ENCODE measurements at places on chromosomes 13 and 19. TPM values are rescaled to one million over a fixed set of nuclear protein-coding genes. Genes with fewer than 3 reads are reported as not detected.

SLAIN1 gene
- 11.3 TPM for total RNA-seq

DNA sequence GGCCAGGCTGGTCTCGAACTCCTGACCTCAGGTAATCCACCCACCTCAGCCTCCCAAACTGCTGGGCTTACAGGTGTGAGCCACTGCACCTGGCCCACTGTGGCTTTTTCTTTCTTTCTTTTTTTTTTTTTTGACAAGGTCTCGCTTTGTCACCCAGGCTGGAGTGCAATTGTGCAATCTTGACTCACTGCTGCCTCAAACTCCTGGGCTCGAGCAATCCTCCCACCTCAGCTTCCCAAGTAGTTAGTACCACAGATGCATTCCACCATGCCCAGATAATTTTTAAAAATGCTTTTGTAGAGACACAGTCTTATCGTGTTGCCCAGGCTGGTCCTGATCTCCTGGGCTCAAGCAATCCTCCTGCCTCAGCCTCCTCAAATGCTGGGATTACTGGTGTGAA lies 12.1 kb upstream of the FCGBP start:
- DNase-seq, result no peak

- DNase-seq, result no peak
Measured at GRCh38 chr13:21846605-21847004, 175.7 kb downstream of the FGF9 start.

- no peak for DNase-seq
Measured at GRCh38 chr13:100280681-100281080, 191.8 kb downstream of the PCCA start.

CYP2A7 gene
- total RNA-seq, result not detected

GRCh38 chr13:24068472-24068871 lies 92.0 kb upstream of the SPATA13 start:
- DNase-seq, result no peak

DNA sequence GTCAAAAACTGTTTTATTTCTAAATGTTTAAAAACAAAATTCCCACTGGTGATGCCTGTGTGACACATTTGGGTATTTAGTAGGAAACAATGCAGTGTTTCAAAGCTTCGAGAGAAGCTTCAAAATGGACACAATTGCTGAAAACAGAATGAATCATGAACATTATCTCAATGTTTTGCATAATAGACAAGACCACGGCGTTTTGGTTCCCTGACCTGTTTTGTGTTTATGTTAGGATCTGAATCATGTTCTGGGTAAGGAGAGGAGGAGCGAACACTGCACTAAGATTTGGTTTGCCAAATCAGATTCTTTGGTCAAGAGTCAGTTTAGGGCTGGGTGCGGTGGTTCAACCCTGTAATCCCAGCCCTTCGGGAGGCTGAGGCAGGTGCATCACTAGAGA lies 42.2 kb downstream of the IFT88 start:
- no peak for DNase-seq

GRCh38 chr19:8038815-8039214 lies 13.7 kb upstream of the CCL25 start:
- no peak for DNase-seq

DNA sequence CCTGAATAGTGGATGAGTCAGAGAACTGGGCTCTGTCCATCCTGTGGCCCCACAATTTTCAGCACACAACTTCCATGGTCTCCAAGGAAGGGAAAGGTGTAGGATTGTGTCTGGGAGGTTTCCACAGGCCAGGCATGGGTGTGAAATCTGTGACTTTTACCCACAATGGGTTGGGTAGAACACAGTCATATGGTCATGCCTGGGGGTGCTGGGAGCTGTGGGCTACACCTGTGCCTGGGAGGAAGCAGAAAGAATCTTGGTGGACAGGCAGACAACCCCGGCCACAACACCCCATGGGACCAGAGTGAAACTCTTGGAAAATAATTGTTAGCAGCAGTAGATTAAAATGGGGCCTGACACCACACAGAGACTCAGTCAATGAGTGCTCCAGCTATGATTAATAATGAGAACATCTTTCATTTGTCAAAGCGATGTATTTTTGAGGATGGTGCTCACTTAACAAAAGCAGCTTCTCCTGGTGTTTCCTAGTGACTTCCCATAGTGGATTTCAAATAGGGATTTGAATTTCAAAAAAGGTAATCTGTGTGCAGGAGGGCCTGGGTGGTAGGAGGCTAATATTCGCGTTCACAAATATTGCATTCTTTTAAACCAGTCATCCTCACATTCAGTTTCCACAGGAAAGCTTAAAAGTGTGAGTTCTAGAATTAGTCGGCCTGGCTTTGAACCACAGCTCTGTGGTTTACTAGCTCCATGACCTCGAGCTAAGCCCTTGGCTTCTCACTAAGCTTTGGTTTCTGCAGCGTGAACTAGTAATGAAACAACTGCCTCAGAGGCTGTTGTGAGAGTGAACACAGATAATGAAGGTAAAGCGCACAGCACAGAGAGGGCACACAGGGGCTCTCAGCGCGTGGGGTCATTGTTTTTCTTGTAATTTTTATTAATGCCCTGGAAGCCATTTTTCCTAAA lies 89.3 kb upstream of the UQCRFS1 start:
- DNase-seq, result no peak

DNA sequence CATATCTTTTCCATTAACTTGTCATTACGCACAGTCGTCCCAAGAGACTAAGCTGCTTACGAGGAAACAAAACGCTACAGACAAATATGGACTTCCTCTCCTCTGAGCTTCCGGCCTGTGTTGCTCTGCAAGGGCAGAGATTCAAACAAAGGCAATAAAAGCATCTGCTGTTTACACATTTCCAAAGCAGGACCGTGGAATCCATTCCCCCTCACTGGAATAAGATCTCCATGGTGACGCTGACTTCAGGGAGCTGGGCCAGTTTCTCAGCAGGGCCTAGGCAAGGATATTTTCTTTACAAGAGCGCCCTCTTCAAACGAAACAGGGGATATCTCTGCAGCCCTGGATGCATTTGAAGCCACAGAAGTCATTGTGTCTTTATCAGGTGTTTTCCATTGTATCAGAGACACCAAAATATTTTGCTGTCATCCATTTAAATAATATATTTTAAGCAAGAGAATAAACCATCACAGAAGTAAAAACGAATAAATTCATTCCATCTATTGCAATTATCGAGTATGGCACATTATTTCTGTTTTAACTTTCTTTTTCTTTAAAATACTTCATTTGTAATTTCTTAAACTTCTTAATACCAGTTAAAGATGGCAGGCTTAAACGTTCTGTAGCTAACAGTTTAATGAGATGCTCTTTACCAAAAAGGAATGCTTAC lies 177.5 kb downstream of the DCLK1 start:
- DNase-seq, result peak; percentile 28

- DNase-seq, result no peak
Measured at GRCh38 chr13:79226938-79227337, 179.1 kb downstream of the RBM26 start.

GRCh38 chr13:23469951-23470421 lies 36.5 kb upstream of the SACS start:
- no peak for DNase-seq

LPAR2 gene
- 9.8 TPM for total RNA-seq

- DNase-seq, result no peak
Measured at GRCh38 chr19:12093777-12094176, 29.2 kb downstream of the ZNF844 start.

DNA sequence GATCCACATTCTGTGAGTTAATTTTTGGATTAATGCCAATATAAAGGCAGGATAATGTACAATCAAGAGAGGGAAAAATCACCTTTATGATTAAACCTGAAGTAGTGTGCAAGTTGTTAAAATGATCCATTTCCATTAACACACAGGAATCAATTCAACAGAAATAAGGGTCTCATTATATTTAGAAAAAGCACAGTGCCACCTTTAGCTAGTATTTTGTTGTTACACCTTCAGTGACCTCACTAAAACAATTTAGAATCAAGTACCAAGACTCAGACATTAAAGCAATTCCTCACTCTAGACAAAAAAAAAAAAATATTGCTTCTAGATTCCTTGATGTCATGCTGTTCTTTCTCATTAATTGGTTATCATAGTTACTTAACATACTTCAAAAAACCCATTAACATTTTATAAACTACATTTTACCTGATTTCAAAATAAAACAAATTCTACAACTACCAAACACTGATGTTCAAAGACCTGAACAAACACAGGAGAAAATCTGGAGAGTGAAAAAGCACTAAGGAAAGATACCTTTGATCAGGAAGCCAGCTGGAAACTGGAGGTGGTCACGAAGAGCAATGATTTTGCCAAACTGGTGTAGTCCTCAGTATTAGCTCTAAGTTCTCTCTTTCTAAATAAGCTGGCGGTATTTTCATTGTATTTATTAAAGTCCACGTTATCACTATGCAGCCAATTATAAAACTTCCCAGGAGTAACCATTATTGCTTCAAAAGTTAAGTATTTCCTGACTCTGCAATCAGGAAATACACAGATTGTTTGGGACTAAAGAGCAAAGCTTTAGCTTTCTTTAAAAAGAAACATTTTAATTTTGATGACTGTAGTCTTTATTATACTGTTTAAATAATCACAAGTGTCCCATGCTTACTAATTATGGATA lies 115.3 kb downstream of the TBC1D4 start:
- no peak for DNase-seq
